ENCODE measurements at places on chromosomes 5 and 9. TPM values are rescaled to one million over a fixed set of nuclear protein-coding genes. Genes with fewer than 3 reads are reported as not detected.

DNA sequence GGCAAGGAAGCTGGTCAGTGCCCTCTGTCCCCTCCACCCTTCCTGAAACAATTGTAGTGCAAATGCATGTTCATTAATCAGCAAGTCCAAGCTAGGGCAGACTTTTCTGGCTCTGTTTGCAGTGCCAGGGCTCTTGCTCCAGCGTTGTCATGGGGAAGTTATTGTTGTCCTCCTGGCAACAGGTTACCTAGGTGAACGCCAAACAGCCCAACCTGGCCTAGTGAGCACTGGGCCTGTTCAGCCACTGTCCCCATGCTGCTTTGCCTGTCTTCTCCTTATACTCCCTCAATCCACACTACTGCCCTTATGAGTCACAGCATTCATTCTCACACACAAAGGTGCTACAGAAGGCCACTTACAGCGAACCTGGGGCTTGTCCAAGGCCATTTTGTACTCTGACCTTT is 34.5 kb upstream of the GLIS3 start:
- no peak for DNase-seq

DNA sequence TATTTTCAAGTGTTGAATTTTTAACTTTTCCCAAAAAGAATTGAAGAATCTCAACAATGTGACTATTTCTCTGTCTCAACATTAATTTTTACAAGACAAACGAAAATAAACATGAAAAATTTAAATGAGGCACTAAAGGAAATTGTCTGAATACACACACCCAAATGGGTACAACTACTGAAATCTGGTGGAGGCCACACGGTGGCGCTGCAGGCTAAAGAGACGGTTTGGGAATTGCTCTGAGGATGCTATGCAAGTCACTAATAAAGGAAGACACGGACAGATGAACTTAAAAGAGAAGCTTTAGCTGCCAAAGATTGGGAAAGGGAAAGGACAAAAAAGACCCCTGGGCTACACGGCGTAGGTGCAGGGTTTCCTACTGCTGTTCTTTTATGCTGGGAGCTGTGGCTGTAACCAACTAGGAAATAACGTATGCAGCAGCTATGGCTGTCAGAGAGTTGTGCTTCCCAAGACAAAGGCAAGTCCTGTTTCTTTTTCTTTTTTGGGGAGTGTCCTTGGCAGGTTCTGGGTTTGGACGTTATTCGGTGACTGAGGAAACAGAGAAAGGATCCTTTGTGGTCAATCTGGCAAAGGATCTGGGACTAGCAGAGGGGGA is at the start of gene PCDHB10:
Gene PCDHB10, plus strand, starts transcription at position 244 of the 616 bp plus-strand sequence. Its CDS starts 200 bp downstream, at position 444.
- peak; percentile 26 for DNase-seq

The C9orf152 gene
- total RNA-seq: not detected

- no peak for DNase-seq
These were observed 113.0 kb downstream of the WNK2 start for GRCh38 chr9:93296889-93297480.

DNA sequence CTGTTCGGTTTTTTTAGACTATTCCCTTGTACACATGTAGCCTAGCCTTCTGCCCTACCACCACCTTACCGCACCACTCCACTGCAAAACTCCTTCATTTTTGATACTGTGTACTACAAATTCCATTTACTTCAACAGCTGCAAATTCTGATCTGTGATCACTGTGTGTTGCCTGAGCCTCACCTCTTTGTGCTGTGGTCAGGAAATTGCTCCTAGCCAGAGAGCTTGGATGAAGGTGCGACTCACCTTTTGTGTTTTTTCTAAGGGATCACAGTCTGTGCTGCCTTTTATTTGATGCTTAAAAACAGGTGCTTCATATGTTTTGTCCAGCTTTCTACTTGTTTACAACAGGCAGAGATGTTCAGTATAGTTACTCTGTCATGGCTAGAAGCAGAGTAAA is 31.5 kb downstream of the CSNK1G3 start:
- peak; percentile 30 for DNase-seq

The FOXI1 gene
- total RNA-seq: not detected

The TIGD6 gene
- 5.6 TPM for total RNA-seq
